ENCODE measurements at places on chromosomes 3 and 15. TPM values are rescaled to one million over a fixed set of nuclear protein-coding genes. Genes with fewer than 3 reads are reported as not detected.

CD86 gene
- total RNA-seq, result 0.40 TPM

GRCh38 chr3:155983834-155984474 lies 113.5 kb downstream of the GMPS start:
- DNase-seq, result no peak

TATDN2 gene
- total RNA-seq, result 35.3 TPM

- DNase-seq, result no peak
These were observed 12.8 kb upstream of the FAM98B start for GRCh38 chr15:38441130-38441519.

MYLK gene
- 15.5 TPM for total RNA-seq

GRCh38 chr3:71887256-71887655 lies 102.3 kb upstream of the PROK2 start:
- DNase-seq, result no peak

DNA sequence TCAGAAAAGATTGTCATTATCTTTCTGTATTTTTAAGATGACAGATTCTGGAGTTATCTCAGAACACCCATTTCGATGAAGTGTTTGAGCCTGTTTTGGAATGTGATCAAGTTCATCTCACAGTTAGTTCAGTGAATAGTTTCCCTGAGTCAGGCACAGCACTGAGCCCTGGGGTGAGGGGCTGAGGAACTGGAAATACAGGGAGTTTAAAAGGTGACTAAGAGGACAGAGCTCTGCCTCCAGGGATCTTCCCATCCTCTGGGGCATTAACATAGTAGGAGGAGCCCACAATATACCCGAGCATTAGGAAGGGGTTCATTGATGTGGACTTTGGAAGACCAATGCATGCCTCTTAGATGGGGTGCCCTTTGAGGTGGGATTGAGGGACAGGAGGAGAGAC lies 355.1 kb downstream of the CLSTN2 start:
- DNase-seq, result no peak

GRCh38 chr3:149917124-149917667 lies 53.5 kb downstream of the PFN2 start:
- no peak for DNase-seq

SHQ1 gene
- total RNA-seq, result 33.7 TPM

DNA sequence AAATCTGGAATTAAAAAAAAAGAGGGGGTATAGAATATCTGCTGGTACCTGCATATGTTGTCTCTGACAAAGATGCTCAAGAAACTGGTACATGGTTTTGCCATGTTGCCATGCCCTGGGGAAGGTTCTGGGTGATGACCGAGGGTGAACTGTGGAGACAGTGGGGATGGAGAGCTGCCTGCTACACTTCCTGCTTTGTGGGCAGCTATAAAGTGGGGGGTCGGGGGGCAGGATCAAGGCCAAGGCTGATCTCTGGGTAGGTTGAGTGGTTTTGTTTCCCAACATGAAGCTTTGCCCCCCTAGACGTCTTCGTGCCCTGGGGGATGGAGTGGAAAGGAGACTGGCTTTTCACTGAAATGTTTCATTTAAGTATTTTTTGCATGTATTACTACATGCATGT lies 74.6 kb downstream of the IQSEC1 start:
- no peak for DNase-seq

GRCh38 chr3:87125116-87125515 lies 102.0 kb upstream of the CHMP2B start:
- no peak for DNase-seq

Measured in H1 (cell line).